Osteoblast (primary cell): ENCODE measurements at places on chromosomes 5 and 9.

DNA sequence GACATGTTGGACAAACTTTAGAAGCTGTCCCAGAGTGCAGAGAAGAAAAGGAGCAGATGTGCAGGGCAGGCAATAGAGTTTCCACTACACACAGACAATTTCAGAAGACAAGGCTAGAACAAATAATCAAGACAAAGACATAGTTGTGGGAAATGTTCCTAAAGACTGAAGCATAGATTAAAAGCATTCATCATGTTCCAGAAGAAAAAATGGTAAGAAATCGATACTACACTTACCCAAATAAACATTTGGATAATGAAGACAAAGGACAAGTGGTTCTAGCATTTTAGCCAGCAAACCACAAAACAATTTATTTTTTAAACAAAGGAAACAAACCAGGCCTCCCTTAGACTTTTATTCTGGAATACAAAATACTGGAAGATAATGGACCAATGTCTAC, 97.9 kb downstream of the FSTL4 start:
- H3K27me3 ChIP-seq = no peaks in the 10 kb centered on the region
- H3K36me3 ChIP-seq = no peaks in the 10 kb centered on the region
- no peak for DNase-seq
- H3K4me1 ChIP-seq = no peaks in the 10 kb centered on the region

DNA sequence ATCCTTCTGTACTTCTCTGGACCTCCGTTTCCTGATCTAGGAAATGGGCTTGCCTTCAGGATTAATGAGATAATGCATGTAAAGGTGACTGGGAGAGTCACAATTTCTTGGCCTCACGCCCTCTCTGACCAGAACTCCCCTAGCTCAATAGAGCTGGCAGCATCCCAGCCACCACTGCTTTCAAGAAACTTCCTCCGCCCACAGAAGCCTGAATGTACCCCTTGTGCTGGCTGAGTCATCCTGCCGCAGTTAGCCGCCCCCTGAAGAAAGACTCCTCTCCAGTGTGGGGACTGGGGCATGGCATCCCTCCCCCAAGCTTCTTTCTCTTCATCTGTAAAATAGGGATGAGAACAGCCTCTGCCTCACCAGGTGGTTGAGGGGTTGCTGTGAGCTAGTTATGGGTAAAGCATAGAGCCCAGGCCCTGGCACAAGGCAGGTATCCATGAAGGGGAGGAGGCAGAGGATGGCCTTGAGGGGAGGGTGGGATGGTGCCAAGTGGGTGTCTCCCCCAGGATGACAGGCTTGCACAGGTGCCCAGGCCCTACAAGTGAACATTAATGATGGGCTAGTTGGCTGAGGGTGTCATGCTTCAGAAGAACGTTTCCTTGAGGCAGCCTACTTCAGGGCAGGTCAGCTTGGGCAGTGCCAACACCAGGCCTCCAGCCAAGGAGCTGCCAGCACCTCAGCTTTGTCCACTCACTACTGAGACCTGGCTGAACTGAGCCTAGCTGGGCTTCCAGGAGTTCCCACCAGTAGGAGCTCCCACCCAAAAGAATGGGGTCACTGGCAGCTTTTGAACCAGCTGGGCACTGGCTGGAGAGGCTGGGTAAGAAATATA, 3.4 kb downstream of the PDLIM4 start:
- H3K36me3 ChIP-seq = peaks cover 36% of the 10 kb centered on the region
- H3K27me3 ChIP-seq = no peaks in the 10 kb centered on the region
- peaks cover 81% of the 10 kb centered on the region for H3K4me1 ChIP-seq
- DNase-seq = peak; percentile 94
- H3K4me3 ChIP-seq = peak overlapping the region; percentile 81
- H3K27ac ChIP-seq = peak overlapping the region; percentile 98

DNA sequence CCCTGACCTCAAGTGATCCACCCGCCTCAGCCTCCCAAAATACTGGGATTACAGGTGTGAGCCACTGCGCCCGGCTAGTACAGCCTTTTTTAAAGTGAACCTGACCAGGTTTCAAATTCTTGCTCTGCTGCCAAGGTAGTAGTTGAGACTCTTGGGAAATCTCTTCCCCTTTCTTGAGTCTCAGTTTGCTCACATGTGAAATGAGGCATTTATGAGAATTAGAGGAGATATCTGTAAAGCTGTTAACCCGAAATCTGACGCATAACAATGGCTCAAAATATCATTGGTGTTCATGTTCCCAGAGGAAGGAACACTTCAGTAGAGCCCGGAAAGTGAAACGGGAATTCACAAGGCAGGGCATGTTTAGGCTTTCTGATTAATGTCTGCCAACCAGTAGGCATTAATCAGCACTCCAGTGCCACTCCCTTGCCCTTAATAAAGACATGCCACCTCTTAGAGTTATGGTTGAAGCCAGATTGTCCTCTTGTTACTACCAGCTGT, 1.5 kb downstream of the ARPC5L start:
- peaks cover 31% of the 10 kb centered on the region for H3K4me1 ChIP-seq
- no peak overlapping the region for H3K27ac ChIP-seq
- H3K27me3 ChIP-seq = no peaks in the 10 kb centered on the region
- H3K36me3 ChIP-seq = peaks cover 25% of the 10 kb centered on the region
- no peak for DNase-seq
- H3K4me3 ChIP-seq = no peak overlapping the region

- no peaks in the 10 kb centered on the region for H3K4me1 ChIP-seq
- DNase-seq = no peak
- H3K27ac ChIP-seq = no peak overlapping the region
- H3K4me3 ChIP-seq = no peak overlapping the region
- peaks cover 46% of the 10 kb centered on the region for H3K27me3 ChIP-seq
Measured at GRCh38 chr9:126148994-126149393, 177.6 kb upstream of the MVB12B start.

GRCh38 chr5:168713051-168713450, 133.9 kb upstream of the PANK3 start:
- no peaks in the 10 kb centered on the region for H3K36me3 ChIP-seq
- H3K27ac ChIP-seq = peak overlapping the region; percentile 73
- H3K27me3 ChIP-seq = no peaks in the 10 kb centered on the region
- H3K4me3 ChIP-seq = no peak overlapping the region

DNA sequence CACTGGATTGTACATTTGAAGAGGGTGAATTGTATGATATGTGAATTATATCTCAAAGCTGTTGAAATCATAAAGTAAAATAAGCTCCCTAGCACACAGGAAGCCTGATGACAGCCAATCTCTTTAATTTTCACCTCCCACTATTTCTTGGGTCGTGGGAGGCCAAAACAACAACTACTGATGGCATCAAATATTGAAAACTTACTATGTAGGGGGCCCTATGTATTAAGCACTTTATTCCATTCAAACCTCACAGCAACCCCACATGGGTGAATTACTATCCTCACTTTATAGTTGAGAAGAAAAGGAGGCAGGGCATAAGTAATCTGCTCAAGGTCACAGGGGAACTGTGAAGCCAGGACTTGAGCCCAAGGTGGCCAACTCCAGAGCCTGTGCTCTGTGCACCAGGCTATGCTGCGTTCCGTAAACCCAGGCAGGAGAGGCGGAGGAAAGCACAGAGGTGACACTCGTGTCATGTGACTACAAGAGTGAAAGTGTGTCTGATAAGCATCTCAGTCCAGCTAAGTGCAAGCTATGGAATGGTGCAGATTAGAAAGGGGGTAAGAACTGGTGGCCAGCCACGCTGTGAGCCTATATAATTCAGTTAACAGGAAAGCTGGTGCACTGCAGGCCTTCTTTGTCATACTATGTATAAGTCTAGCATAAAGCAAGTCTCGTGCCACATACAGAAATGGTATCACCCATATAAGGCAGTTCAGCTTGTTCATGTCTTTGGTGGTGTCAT, 221.0 kb downstream of the DCP2 start:
- H3K36me3 ChIP-seq = peaks cover 4% of the 10 kb centered on the region
- H3K27ac ChIP-seq = no peak overlapping the region
- H3K4me3 ChIP-seq = no peak overlapping the region
- no peaks in the 10 kb centered on the region for H3K27me3 ChIP-seq

- peaks cover 6% of the 10 kb centered on the region for H3K27me3 ChIP-seq
- no peak overlapping the region for H3K4me3 ChIP-seq
- no peak for DNase-seq
- no peaks in the 10 kb centered on the region for H3K4me1 ChIP-seq
- no peak overlapping the region for H3K27ac ChIP-seq
- no peaks in the 10 kb centered on the region for H3K36me3 ChIP-seq
Measured at GRCh38 chr9:6575324-6576034, 70.0 kb downstream of the GLDC start.

DNA sequence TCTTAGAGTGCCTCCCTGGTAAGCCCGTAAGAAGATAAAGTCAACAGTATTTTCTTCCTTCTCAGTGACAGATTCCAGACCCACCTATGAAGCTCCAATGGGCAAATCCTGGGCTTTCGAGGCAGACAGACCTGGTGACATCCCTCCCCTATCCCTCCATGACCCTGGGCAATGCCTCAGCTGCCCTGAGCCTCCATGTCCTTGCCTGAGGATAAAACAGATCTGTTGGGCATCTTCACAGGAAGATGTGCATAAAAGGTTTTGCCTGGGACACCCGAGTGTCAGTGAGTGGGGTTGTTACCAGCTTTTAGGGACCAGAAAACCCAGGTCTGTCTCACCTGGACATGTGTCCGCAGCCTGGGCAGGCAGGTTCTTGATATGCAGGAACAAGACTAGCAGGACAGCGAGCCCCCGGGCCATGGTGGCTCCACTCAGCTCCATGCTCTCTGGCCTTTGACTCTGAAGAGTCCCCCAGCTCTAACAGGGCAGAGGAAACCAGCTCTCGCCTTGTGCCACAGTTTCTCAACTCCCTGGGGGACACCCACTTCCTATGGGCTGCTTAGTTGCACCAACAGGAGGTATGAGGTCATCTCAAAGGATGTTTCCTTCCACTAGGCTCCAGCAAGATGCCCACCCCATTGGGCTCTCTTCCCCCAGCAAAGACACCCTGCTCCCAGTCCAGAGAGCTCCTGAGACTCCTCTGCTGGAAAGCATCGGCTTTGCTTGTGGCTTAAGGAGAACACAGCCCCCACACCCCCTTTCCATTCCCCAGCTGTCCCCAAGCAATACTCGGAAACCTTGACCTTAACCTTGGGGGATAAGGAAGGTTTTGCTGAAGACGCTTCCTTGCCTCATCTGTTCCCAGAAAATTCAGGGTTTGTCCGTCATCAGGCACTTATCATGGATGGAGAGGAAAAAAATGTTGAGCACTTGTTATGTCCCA, at the start of gene FCN1:
FCN1 (minus strand) TSS at position 482 of the 943 bp plus-strand sequence; CDS start at position 441, 41 bp downstream.
- DNase-seq = peak; percentile 34
- H3K36me3 ChIP-seq = no peaks in the 10 kb centered on the region
- no peaks in the 10 kb centered on the region for H3K27me3 ChIP-seq
- H3K27ac ChIP-seq = no peak within 1 kb of the TSS
- no peaks in the 10 kb centered on the region for H3K4me1 ChIP-seq
- H3K4me3 ChIP-seq = no peak within 1 kb of the TSS

DNA sequence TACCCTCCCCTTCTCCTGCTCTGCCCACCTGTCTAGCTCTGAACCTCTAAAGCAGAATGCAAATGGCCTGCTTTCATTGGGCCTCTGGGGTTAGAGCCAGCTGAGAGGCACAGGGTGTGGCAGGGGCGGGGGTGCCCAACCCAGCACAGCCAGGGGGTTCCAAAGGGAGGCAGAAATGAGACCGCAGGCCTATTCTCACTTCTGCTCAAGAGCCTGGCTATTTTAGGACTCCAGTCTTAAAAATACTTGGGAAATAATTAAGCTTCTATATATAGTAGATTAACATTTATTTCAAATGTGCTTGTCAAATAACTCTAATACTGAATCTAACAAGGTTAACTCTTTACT, 5.7 kb downstream of the QSOX2 start:
- H3K4me3 ChIP-seq = no peak overlapping the region
- no peak for DNase-seq
- H3K36me3 ChIP-seq = no peaks in the 10 kb centered on the region
- no peaks in the 10 kb centered on the region for H3K27me3 ChIP-seq
- H3K4me1 ChIP-seq = peaks cover 13% of the 10 kb centered on the region
- no peak overlapping the region for H3K27ac ChIP-seq

- H3K4me1 ChIP-seq = peaks cover 11% of the 10 kb centered on the region
- H3K36me3 ChIP-seq = no peaks in the 10 kb centered on the region
- H3K4me3 ChIP-seq = peak overlapping the region; percentile 42
- no peak overlapping the region for H3K27ac ChIP-seq
- DNase-seq = peak; percentile 91
- H3K27me3 ChIP-seq = peaks cover 37% of the 10 kb centered on the region
Measured at GRCh38 chr5:501831-502184, 22.4 kb downstream of the SLC9A3 start.
